ENCODE measurements at places on chromosomes 12 and 14.
A peak's percentile ranks its signal among the peaks of the same experiment; 100 is the strongest.

DNA sequence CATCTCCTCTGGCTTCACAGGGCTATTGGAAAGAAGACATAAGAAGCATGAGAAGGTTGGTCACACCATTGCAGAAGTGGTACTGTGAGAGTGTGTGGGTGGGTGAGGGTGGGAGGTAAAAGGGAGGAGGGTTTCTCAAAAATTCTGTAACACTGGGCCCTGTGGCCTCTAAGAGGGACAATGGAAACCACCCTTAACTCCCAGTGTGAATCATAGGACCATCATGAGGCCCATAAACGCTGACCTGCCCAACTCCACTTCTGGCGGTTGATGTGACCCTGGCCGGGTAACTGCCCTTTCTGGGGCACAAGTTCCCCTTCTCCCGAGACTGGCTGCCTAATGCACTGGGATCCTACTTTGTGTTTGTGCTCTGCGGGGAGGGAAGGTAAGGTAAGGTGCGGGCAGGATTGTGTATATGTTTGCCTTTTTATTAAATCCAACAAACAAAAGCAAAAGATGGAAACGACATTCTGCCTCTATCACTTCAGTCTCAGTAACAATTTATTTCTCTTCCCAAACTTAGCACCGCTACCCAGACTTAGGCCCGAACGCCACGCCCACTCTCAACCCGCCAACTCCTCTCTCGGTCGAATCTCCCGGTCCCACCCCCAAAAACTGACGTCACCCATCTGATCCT, 551 bp downstream of the METTL1 start:
- DNase-seq = peak; percentile 62

- no peak for DNase-seq
Measured at GRCh38 chr12:47071241-47071852, 8.1 kb upstream of the PCED1B start.

- no peak for DNase-seq
Measured at GRCh38 chr14:50610465-50610864, 50.5 kb downstream of the ATL1 start.

GRCh38 chr14:90412058-90412457, 15.2 kb downstream of the CALM1 start:
- no peak for DNase-seq

DNA sequence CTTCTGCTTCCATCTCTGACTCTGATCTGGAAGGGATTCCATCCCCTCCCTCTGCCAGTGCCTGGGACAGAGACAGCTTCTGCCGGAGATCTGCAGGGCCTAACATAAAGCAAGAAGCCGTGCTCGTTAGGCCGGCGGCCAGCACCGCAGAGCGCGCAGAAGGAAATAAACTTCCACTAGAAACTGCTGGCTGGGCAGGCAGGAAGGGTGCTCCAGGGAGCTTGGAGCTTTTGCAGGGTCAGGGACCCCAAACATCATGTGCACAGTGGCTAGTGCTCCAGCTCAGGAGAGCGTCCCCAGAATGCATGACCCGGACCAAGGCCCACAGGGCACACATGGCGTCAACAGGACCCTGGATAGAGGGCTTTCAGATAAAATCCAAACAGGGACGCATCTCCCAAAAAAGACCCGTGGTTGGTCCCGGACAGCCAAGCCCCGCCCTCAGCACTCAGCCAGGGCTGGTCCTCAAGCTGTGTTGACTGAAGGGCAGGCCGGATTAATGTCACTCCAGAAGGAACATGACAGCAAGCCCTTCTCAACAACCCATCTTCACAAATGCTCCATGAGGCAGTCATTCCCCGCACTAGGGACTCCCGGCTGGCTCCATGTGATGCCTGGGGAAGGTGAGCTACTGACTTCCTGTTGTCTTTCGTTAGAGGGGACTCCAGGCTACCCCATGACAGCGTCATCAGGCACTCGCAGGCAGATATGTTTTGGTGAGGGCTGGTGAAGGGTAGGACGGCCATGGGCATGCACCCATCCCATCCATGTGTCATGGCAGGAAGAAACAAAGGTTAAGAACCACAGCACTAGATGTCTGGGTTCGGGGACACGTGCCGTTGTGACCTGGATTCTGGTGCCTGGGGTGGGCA, 121.5 kb downstream of the CALM1 start:
- no peak for DNase-seq

Measured in activated gamma-delta T cell treated with Interleukin-2 at 50 U/mL for 16 hours (primary cell).